ENCODE measurements at places on chromosomes 12 and 14.

GRCh38 chr12:40691913-40692764 is at the start of gene CNTN1:
Gene CNTN1, plus strand, starts transcription at chr12:40692439.
- DNase-seq, result peak; percentile 97

DNA sequence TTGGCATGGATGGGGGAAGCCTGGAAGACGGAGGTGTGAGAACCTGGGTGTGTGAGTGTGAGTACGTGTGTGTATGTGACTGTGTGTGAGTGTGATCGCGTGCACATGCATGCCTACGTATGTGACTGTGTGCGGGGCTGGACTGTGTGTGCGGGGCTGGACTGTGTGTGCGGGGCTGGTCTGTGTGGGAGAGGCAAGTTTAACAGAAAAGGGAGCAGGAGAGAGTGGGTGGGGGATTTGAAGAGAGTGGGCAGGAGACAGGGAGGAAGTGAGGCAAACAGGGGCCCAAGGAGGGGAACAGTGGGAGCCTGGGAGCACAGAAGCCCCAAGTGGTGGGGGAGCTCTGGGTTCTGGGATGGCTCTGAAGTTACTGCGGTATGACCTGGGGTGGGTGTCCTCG is 103.7 kb upstream of the LHX5 start:
- DNase-seq, result no peak

DNA sequence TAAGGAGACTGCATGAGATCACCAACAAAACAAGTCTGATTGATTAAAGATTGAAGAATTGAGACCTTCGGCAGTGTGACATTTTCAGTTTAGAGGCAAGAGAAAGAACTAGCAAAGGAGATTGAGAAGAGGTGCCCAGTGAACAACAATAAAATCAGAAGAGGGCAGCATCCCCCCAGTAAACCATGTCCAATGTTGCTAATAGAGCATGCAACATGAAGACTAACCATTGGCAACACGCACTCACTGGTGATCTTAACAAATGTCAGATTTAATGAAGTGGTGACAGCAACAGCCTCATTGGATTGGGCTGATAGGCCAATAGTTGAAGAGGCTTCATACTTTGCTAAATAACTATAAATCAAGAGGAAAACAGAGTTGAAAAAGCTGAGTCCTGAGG is 20.7 kb upstream of the TAS2R14 start:
- DNase-seq, result no peak

DNA sequence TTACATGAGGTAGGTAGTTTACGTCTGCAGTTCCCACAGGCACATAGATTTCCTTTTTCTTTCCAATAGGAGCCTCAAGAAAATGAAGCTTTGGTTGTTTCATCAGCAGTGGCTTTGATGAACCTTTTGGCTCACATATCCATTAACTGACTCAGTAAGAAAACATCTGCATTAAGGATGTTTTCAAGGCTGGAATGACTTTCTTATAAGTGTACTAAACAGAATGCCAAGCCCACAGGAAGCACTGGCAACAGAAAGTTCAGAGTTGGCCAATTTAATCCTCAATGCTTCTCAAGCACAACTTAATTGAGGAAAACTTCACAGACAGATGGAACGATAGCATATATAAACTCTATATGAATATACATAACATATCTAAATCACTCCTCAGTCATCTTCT is 63.5 kb downstream of the ST8SIA1 start:
- no peak for DNase-seq

GRCh38 chr12:91852634-91853033 is 293.0 kb downstream of the BTG1 start:
- no peak for DNase-seq

GRCh38 chr12:6178981-6179761 is 21.0 kb upstream of the CD9 start:
- DNase-seq, result no peak

DNA sequence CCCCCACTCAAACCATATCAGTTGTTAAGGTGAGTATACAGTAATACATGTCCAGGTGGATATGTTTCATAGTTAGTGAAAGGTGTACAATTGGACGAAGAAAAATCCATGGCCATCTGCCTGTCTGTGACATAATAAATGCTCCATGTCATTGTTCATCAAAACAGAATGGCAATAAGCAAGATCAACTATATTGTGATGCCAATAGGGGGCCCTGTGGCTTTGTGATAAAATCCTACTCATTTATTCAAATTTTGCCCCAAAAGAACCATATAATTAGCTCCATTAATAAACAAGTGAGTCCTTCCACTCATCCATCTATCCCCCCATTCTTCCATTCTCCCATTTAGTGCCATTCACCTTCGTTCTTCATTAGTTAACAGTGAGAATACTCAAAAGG is 102.0 kb downstream of the MGST1 start:
- DNase-seq, result no peak

GRCh38 chr12:99600388-99600787 is 47.2 kb upstream of the GARIN6 start:
- no peak for DNase-seq

DNA sequence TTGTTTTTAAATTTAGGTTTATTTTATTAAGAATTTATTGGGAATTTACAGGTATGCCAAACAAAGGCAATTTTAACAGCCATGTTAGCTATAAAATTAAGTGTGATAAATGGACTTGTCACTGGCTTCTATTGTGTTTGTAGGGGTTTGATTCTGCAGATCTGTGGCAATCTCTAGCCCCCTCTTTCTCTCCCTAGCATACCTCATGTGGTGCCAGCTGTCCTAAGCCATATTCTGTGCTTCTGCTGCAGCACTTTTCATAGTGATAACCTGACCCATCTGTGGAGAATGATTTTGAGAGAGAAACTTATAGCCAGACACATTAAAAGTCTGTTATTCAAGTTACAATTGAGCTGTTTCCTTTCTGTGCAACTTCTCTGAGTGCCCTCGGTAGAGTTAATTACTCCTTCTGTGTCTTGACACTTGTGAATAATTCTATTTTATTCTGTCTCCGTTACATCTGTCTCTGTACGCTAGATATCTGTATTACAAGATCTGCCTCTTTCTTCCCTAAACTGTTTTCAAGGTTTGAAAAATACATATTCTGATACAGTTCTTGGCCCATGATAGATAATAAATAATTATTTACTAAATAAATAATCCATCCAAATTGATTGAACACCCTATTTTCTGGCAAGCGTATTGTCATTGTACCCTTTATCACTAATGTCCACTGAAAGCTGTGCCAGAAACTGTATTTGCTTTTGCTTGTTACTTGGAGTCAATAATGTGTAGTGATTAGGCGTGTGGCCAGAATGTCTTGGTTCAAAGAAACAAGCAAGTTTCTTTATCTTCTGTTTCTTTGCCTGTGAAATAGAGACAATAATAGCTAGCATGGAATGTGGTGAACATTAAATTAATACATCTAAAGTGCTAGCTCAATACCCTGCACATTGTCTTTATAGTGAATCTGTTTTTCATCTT is 40.0 kb downstream of the FRS2 start:
- no peak for DNase-seq

GRCh38 chr12:84415946-84416345 is 496.7 kb downstream of the SLC6A15 start:
- no peak for DNase-seq

DNA sequence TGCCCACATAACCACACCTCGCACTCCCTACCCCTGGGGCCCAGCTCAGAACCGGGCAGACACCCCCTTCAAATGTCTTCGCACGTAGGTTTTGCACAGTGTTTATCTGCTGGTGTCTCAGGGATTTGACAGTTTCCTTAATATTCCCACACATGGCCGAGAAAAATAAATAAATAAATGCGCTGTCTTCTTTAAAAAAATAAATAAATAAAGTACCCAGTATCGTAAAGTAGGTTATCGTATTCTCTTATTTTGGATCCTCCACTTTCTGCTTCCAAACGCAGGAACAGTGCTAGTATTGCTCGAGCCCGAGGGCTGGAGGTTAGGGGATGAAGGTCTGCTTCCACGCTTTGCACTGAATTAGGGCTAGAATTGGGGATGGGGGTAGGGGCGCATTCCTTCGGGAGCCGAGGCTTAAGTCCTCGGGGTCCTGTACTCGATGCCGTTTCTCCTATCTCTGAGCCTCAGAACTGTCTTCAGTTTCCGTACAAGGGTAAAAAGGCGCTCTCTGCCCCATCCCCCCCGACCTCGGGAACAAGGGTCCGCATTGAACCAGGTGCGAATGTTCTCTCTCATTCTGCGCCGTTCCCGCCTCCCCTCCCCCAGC is 710 bp upstream of the FOS start:
- no peak for DNase-seq

GRCh38 chr12:26335651-26336050 is 140.3 kb downstream of the SSPN start:
- no peak for DNase-seq

DNA sequence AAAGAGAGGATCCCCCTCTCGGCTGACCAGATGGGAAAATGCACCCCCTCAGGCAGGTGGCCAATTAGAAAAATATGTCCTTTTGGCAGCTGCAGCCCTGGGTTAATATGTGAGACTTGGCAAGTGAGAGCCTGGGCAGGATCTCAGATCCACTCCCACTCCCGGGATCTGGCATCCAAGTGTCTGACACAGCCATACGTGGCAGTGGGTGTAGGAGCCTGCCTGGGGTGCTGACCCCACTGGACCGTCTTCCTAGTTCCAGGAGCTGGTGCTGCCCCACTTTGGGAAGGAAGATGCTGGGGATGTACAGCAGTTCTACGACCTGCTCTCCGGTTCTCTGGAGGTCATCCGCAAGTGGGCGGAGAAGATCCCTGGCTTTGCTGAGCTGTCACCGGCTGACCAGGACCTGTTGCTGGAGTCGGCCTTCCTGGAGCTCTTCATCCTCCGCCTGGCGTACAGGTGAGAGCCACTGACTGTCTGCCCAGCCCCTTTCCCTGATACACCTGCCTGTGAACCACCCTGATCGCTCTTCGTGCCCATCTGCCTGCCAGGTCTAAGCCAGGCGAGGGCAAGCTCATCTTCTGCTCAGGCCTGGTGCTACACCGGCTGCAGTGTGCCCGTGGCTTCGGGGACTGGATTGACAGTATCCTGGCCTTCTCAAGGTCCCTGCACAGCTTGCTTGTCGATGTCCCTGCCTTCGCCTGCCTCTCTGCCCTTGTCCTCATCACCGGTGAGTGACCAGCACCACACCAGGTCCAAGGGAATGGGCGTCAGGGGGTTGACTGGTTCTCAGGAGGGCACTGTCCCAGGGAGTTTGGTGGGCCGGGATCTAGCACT is 5.8 kb downstream of the NR4A1 start:
- DNase-seq, result no peak

DNA sequence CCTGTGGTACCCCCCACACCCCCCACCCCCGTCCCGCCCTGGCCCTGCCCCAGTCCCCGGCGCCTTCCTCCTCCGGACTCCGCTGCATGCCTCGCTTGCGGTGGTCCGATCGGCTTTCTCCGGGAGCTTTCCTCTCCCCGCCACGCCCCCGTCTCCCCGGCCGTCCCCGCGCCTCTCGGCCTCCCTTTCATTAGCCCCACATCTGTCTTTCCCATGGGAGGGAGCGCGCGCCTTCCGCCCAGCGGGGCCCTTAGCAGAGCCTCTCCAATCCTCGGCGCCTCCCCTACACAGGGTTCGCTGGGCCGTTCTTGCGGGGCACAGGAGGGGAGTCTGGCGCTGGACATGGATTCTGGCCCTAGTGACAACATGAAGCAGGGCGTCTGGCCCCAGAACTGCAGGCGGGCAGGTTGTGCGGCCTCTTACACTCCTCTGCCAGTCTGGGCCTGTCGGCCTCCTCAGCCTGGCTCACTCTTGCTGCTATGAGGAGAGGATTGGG is 1.5 kb upstream of the EFS start:
- DNase-seq, result peak; percentile 92

DNA sequence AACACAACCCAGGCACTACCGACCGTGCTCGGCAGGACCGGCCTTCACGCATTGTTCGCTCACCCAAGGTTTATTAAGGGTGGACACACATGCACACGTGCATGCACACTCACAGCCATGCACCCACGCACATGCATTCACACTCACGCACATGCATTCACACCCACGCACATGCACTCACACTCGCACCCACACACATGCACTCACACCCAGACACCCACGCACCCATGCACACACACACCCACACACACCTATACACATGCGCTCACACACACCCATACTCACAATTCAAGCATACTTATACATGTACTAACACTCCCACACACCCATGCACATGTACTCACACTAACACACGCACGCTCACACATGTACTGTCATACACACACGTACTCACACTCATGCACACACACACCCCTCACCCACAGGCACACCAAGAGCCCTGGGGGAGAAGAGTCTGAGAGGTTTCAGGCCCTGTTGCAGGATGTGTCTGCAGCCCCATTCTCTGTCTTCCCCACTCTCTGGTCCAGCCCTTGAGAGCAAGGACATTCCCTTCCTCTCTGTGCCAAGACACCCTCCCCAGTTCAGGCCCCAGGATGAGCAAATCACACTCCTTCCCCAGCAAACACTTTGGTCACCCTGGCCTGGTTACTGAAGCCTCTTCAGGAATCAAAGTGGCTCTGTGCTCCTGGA is 49.4 kb upstream of the BCL11B start:
- DNase-seq, result no peak

DNA sequence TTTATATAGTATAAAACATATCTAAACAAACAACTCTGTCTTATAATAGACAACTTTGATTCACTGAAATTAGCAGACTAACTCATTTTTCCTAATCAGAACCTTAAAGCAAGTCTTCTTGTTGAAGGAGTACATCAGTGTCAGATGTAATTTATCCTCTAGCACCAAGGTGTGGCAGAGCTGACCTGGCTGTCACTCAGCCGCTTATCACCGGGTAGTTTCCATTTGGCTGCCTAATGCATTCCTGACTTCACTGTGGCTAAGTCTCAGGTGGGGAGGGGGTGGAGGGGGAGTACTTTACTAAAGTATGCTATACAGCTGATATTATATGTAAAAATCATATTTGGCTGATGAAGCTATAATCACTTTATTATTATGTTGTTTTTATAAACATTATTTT is 339.9 kb upstream of the RGS6 start:
- DNase-seq, result no peak

DNA sequence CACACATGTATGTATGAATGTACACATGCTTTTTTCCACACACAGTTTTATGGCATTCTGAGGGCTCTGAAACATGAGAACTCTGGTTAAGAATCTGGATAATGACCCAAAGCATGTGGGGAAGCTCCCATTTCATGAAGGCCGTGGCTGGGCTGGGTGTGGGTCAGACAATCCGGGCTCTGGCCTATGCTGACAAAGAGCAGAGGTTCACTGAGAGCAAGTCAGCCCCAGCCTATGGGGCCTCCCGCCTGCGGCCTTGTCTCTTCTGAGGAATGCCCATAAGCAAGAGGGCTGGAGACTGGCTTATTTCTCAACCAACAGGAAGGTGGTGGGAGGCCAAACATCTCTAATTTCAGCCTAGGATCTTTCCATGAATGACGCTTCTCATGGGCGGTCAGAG is 8.5 kb downstream of the MYH6 start:
- no peak for DNase-seq

DNA sequence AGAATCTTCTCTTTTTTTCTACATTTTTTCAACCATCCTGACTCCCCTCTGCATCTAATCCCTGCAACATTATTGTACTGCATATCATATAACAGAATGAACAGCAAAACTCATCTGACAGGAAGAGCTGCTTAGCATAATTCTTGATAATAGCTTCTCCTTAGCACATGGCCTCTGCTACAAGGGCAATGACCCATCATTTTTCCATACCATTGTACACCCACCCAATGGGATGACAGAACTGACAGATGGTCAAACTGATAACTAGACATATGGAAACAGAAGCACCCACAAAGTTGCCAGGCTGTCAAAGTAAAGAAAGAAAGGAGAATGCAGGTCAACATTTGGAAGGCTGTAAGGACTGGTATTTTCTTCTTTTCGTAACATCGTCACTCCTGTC is 390.4 kb upstream of the USP15 start:
- no peak for DNase-seq
